HEK293T (cell line): ENCODE measurements at places on chromosomes 4 and X.

DNA sequence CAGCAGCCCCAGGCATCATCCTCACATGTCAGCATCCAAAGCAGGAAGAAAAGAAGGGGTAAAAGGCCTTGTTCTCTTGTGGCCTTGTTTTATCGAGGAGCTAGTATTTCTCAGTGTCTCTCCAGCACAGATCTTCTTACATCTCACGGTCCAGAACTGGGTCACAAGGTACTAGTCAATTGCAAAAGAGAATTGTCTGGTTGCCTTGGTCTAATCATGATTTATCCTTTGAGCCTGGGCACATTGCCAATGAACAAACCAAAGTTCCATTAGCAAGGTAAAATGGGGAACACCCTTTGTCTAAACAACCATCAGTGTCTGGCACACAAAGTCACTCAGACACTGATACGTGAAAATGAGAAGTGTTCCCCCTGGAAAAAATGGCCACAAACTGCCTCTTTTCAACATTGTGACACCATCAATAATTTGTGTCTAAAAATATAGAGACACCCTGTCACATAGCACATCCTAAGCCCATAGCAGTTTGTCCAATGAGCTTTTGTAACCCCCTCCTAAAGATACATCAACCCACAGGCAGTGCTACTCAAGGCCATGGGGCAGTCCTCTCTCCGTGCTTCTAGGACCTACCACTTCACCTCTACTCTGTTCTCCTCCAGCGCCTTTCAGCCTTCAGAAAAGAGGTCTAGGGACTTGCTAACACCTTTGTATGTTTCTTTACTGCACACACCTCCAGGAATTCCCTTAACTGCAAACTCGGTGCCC is 534.4 kb downstream of the MID1IP1 start:
- DNase-seq: no peak

DNA sequence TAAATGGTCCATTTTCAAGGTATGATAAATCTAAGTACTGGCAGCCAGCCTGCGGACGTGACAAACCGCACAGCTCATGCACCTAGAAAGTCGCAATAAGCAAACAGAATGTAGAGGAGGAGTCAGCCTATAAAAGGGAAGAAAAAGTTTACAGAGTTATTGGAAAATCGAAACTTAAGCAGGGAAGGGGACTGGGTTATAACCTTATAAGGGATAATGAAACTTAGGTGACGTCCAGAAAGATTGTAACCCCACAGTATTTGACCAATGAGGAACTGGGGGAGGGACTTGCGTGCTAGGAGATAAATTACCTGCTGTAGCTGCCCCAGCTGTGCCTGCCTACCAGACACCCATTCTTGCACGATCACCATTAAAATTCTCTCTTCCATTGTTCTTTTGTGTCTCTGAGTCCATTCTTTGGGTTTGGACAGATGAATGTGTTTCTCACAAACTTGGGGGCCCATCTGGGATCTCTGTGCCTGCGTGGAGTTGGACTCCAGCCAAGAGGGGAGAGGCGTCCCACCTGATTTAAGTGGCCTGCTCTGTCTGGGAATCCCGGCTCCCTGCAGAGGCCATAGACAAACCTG is 61.0 kb downstream of the ZCCHC12 start:
- DNase-seq: no peak

DNA sequence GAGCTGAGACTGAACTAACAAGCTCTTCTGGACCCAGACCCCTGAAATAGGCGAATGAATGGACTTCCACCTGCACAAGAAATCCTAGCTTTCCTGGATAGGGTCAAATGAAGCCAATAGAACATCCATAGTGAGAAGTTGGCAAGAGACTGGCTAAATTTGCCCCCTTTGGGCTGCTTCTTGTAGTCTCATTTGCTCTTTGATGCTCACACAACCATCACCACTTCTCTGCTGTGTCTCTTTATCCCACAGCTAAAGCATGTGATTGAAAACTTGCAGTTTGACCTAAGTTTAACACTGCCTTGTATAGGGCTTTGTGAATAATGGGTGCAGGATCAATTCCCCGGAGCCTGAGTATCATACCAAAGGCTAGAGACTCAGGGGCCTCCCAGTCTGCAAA is 38.2 kb downstream of the NLGN3 start:
- DNase-seq: no peak

GRCh38 chr4:170079981-170080380 is 9.8 kb downstream of the AADAT start:
- no peak for DNase-seq

GRCh38 chr4:61911313-61911756 is 711.2 kb downstream of the ADGRL3 start:
- DNase-seq: no peak

- no peak for DNase-seq
Measured at GRCh38 chr4:137421796-137422195, 110.5 kb downstream of the PCDH18 start.

GRCh38 chr4:151661873-151662272 is 98.9 kb downstream of the GATB start:
- no peak for DNase-seq

DNA sequence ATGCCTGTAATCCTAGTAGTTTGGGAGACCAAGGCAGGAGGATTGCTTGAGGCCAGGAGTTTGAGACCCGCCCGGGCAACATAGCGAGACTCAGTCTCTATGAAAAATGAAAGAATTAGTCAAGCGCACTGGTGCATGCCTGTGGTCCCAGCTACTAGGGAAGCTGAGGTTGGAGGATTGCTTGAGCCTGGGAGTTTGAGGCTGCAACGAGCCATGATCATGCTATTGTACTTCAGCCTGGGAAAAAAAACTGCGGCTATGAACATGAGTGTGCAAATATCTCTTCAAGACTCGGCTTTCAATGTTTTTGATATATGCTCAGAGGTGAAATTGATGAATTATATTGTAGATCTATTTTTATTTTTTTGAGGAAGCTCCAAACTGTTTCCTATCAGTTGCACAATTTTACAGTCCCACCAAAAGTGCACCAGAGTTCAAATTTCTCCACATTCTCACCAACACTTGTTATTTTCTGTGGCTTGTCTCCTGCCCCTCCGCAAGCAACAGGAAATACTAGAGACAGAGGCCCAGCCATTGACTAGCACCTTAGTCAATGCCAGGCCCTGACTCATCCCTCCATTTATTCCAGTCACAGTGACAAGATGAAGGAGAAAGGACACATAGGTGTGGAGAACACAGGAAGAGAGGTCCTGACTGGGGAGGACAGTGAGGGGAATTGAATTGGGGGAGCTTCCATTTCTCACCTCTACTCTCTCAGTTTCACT is 33.1 kb upstream of the ZNF41 start:
- DNase-seq: no peak

DNA sequence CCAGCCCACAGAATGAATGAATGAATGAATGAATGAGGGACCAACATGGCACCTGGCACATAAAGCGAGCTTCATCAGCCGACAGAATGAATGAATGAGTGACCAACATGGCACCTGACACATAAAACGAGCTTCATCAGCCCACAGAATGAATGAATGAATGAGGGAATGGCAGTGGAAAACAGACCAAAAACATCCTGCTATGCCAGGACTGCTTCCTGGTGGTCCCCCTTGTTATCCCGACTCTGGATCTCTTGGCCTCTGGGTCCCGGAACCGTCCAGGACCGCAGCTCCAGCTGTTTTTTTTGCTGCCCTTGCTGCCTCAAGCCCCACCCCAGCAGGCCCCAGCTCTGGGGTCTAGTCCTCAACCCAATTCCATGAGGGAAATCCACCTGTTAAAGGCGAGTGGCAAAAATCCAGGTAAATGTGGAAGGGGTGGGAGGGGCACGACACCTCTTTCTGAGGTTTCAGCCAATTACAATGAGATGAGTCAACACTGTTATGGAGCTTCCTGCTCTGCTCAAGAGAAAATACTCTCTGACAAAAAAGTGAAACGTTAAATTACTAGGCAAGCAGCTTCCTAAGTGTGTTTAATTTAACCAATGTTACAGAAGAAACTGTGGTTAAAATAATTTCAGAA is 72.0 kb upstream of the MTNR1A start:
- DNase-seq: no peak

GRCh38 chr4:118114720-118115119 is 80.4 kb downstream of the NDST3 start:
- no peak for DNase-seq

DNA sequence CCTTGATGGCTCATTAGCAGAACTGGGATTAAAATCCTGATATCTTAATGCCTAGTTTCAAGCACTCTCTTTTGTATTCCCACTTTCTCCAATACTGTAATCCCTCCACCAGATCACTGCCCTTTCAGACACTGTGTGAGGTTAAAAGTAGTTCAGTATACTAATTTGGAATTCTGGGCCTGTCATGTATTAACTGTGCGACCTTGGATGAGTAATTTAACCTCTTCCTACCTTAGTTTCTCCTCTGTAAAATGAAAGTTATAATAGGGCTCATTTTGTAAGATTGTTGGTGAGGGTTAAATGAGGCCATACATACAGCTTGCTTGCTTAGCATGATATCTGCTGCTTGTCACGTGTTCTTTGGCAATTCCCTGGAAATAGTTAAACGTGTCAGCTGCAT is 207.3 kb upstream of the HS3ST1 start:
- no peak for DNase-seq

DNA sequence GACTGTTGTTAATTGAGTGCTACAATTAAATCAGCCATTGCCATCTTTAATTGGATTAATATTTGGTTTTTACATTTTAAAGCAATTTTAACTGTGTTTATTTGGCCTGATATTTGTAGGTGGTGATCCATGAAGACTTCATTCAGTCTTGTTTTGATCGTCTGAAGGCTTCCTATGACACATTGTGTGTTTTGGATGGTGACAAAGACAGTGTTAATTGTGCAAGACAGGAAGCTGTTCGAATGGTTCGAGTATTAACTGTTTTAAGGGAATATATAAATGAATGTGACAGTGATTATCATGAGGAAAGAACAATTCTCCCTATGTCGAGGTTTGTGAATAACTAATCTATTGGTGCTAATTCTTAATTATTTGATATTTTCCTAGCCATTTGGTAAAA is 82.6 kb downstream of the USP9X start:
- DNase-seq: no peak

GRCh38 chrX:39771089-39771488 is 326.7 kb downstream of the BCOR start:
- DNase-seq: no peak

GRCh38 chr4:54840992-54841768 is 183.4 kb downstream of the KIT start:
- DNase-seq: no peak

DNA sequence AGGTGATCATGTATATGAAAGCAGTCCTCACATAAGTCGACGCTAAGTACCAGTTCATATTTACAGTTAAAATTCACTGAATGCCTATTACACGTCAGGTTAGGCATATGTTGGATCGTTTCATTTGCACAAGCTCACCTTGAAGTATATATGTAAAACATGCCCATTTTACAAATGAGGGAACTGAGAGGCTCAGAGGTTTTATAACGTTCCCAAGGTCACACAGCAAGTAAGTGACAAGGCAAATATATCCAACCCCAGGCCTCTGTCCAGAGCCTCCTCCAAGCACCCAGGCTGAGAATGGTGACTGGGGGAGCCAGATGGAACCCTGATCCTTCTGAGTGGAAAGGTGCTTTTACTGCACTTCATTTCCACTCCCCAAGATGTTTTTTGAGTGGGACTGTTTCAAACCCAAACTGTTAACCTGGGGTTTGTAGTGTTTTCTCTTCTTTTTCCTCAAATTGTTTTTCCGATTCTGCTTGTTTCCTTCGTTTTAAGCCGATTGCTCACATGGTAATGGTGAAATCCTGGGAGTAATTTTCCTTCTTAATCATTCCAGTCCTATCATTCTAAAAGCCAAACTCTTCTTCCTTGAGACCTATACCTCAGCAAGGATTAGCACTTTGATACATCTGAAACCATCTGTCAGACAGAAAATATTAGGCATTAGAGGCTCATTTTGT is 791 bp downstream of the SMIM20 start:
- no peak for DNase-seq

GRCh38 chr4:159269956-159270355 is 167.1 kb downstream of the RAPGEF2 start:
- DNase-seq: no peak

GRCh38 chrX:110050901-110051300 is 48.0 kb downstream of the TMEM164 start:
- DNase-seq: no peak

- no peak for DNase-seq
Measured at GRCh38 chrX:15292861-15293260, 22.6 kb downstream of the ASB11 start.

- DNase-seq: no peak
Measured at GRCh38 chrX:15511563-15511962, 11.0 kb downstream of the BMX start.

GRCh38 chrX:107678957-107679740 is 50.8 kb downstream of the PRPS1 start:
- DNase-seq: no peak

DNA sequence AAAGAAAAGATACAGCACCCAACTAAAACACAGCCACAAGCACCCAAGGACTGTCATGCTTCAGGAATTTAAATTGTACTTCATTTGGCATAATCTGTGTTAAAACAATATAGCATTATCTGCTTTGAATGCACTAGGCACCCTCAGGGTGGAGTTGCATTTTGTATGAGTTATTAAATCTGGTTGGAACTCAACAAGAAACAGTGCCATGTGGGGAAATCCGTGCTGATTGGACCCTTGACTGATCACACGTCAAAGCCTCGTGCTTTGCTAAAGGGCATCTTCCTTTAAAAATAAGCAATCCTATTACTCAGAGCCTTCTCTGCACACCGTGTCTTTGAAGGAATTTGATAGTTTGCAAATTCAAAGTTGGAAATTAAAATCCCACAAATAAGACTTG is 35.4 kb downstream of the IGFBP7 start:
- no peak for DNase-seq

- no peak for DNase-seq
Measured at GRCh38 chr4:5572114-5572513, 136.2 kb downstream of the EVC2 start.

DNA sequence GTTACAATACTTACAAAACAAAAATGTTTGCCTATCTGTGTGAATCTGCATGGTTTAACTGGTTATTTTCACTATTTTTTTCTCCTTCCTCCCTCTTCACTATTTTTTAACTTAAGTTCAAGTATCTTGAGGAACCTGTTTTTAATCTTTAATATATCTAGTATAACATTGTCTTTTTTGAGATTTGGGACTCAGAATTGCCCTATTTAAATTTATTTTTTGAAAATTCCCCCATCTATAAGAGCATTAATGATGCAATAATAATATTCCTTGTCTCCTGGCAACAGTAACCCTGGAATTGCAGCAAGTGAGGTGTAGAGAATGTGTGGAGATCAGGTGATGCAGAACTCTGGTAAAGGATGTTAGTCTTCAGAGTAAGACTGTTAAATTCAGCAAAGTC is at the start of gene TENT5D:
TENT5D (plus strand) TSS at position 301 of the 400 bp plus-strand sequence. CDS start 22,093 bp downstream, outside the sequence.
- no peak for DNase-seq

DNA sequence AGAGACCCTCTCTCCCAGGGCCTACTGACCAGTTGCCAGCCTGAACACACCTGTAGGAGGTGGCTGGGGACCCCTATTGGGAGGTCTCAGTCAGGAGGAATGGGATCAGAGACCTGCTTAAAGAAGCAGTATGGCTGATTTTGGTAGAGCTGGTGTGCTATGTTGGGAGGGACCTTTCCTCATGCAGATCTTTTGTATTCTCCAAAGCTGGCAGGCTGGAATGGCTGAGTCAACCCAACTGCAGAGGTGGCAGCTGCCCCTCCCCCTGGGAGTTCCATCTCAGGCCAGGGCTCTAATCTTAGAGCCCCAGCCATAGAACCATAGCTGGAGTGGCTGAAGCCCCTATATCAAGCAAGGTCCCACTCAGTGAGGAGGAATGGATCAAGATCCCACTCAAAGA is 279.3 kb upstream of the BMP3 start:
- DNase-seq: no peak

GRCh38 chr4:184816962-184817361 is 8.8 kb downstream of the ACSL1 start:
- no peak for DNase-seq

GRCh38 chrX:23612846-23613245 is 54.4 kb upstream of the PRDX4 start:
- DNase-seq: no peak
